ENCODE measurements at places on chromosomes 1 and 21.
A peak's percentile ranks its signal among the peaks of the same experiment; 100 is the strongest.

- no peak for DNase-seq
Measured at GRCh38 chr1:156682166-156682890, 5.1 kb upstream of the NES start.

DNA sequence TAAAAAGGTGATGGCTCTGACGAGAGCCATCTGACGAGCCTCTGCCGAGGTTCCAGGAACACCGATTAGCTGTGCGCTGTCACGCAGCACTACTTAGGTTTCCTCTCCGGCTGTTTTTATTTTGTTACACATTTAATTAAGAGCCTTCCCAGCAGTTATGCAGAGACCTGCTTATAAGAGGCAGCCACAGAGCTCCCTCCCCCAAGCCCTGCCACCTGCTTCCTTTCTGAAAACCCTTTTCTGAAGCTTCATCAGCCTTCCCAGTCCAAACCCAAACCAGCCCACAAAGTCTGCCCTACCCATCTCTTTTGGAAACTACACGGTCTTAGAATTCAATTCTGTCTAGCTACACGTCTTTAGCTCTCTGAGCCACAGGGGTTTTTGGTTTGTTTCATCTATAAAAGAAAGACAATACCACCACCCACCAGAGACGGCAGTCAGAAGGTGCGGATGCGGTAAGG is 49.1 kb downstream of the ERI3 start:
- no peak for DNase-seq

GRCh38 chr1:236163463-236164153 is 21.3 kb downstream of the GPR137B start:
- DNase-seq, result no peak

GRCh38 chr21:45811136-45811535 is 167.6 kb downstream of the PCBP3 start:
- no peak for DNase-seq

DNA sequence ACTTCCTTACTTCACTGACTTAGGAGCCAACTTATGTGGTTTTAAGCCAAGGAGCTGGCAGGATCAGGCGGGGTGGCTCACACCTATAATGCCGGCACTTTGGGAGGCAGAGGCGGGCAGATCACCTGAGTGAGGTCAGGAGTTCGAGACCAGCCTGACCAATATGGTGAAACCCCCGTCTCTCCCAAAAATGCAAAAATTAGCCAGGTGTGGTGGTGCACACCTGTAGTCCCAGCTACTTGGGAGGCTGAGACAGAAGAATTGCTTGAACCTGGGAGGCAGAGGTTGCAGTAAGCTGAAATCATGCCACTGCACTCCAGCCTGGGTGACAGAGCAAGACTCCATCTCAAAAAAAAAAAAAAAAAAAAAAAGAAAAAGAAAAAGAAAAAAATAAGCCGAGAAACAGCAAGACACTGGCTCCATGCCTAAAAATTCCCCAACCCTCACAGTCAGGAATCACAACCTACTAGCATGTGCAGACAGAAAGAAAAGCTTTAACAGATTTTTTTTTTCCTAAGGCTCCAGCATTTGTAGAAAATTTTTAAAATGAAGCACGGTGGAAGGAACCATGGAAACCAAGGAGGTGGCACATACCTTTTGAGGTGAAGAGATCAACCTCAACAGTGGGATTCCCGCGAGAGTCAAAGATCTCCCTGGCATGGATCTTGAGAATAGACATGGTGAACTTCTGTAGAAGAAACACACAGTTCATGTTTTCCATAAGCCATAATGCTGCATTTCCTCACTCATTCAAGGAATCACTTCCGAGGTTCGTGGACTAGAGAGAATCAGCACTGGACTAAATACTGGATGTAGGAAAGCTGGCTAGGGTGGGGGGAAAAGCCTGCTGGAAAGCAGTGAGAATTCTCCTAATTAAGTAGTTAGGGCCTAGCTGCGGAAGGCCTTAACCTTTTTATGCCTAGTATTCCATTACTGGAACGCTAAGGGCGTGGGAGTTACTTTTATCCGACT is 4.0 kb downstream of the ENO1 start:
- no peak for DNase-seq

- no peak for DNase-seq
Measured at GRCh38 chr1:27784700-27785099, 11.7 kb downstream of the STX12 start.

DNA sequence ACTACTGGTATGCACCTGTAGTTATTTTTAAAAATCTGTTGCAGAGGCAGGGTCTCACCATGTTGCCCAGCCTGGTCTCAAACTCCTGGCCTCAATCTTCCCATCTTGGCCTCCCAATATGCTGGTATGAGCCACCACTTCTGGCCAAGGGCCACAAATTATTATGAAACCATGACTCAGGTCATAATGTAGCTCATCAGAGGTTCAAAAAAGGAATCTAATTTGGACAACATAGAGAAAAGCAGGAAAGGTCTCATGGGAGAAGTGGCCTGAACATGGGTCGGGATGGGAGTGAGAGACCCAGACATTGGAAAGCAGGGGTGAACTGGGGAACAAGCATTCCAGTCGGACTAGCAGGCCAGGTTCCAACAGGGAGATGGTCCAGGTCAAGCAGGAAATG is 45.2 kb upstream of the C1orf198 start:
- no peak for DNase-seq

GRCh38 chr21:45460011-45460565 is 55.1 kb downstream of the COL18A1 start:
- DNase-seq, result no peak

GRCh38 chr1:6143395-6143794 is 36.7 kb downstream of the CHD5 start:
- no peak for DNase-seq

DNA sequence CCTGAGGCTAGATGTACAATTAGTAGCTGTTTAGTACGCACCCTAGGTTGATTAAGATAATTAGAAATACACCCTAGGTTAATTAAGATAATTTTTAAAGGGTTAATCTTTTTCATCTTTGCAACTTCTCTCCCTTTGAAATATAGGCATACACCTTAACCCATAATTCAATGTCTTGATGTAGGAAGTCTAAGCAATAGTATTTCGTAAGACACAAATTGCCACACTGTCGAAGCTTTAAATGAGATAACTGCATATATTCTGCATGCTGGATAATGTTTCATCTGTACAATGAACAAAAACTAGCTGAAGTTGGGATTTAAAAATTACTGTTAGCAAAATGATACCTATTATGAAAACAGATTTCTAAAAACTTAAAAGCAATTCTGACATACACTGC is 122.9 kb downstream of the EVI5 start:
- DNase-seq, result no peak

- DNase-seq, result no peak
Measured at GRCh38 chr21:43690346-43690745, 28.6 kb upstream of the PDXK start.

GRCh38 chr1:191176131-191176530 is 698.5 kb upstream of the BRINP3 start:
- no peak for DNase-seq

DNA sequence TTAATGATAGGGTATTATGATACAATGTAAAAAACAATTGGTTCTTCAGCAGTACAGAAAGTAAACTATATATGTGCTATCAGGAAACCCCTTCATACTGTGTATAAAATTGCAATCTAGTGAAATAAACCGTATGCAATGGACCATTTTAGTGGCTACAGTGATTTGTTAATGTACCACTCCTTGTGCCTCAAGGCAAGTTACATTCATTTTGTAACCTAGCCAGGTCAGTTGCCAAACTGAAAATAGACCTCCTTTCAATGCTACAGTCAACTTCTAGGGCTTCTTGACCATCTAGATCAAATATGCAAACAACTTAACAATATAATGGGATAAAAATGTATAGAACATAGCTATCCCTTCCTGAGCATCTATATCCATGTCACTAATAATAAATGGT is 52.0 kb upstream of the RAVER2 start:
- no peak for DNase-seq

GRCh38 chr21:26840201-26840600 is 5.0 kb downstream of the ADAMTS1 start:
- no peak for DNase-seq

GRCh38 chr1:2556277-2556677 is at the start of gene TNFRSF14:
Gene TNFRSF14, plus strand, starts transcription at chr1:2556371. Its CDS starts 294 bp downstream, at chr1:2556665.
- peak; percentile 61 for DNase-seq

DNA sequence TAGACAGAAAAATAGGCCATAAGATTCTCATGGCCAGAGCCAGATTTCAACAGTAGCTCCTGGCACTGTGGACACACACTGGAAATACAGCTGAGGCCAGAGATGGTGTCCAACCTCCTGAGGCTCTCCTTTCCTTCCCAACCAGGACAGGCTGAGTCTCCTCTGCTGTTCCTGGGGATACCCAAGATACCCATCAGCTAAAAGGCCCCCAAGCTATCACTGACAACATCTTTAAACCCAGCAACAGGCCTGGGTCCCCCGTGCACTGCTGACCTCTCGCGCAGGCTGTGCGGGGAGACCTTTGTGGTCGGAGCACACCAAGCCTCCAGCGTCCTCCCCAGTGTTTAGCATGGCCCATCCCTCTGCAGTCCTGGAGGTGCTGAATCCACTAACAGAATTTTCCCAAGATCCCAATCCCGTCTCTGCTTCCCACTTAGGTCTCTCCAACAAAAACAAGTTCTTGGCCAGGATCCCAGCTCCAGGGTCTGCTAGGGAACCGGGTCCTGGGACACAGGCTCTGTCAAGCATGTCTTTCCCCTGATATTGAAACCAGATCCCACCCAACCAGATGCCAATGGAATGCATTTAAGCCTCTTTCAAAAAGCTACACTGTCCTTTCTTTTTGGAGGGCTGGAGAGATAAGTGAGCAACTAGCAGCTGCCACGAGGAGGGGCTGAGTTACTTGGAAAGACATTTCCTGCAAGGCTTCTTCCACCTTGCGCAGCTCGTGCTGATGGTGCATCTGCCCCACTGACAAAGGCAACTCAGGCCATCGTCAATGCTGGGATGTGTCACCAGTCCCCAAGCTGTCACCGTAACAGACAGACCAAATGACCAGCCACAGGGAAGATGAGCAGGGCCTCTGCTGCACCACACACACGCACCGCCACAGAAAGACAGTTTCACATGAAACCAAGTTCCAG is 73.2 kb downstream of the BCAR3 start:
- DNase-seq, result no peak

DNA sequence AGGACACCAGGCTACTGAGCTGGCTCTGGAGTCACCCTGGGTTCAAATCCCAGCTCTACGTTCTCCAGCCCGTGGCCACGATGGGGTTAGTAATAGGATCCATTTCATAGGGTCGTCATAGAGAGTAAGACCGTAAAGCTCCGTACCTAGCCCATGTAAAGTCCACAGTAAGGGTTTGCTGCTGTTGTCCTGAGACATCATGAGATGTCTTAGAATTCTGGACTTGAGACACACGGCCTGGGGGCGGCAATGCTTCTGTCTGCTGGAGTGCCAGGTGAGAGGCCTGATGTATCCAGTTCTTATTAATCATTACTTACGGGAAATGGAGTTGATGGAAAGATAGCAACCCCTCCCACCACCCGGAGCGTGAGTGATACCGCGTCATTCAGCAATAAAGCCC is 3.6 kb downstream of the TCP10L start:
- no peak for DNase-seq

DNA sequence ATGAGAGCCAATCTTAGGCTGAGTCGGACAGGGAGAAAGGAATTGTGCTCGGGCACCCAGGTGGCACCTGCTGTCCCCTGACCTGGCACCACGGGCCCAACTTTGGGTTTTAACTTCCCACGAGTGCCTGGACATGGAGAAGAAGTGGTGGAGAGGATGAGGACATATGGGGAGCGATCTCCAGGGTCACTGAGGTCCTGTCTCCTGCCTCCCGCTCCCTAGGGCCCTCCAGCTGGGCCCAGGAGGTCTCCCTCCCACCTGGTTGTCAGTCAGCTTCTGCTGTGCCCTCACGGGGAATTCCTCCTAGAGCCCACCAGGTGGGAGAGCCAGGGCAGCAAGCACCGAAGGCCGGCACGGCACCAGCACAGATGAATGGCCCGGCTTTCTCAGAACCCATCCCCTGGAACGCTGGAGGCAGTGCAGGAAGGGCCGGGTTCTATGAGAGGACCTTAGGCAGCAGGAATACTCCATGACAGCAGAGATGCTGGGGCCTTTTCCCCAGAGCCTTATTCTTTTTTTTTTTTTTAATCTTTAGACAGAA is 435.5 kb downstream of the CAMTA1 start:
- DNase-seq, result no peak

- no peak for DNase-seq
Measured at GRCh38 chr21:42223826-42224575, 5.1 kb downstream of the ABCG1 start.

GRCh38 chr1:111512132-111512889 is 8.9 kb upstream of the ADORA3 start:
- DNase-seq, result no peak

DNA sequence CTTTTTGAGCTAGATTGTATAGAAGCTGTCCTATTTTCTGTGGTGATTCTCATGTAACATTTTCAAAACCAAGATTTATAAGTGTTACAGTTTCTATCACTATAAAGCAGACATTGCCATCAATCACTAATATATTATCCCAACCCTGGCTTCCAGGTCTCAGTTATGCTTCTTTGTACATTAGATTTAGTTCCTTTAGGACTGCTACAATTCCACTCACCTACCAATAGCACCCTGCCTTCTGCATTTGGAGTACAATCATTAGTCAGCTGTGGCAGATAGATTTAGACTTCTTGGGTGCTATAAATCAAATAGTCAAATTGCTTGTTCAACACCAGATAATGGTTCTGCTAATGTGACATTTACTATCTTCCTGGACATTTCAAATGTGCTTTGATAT is 281.6 kb downstream of the BRINP3 start:
- DNase-seq, result no peak

DNA sequence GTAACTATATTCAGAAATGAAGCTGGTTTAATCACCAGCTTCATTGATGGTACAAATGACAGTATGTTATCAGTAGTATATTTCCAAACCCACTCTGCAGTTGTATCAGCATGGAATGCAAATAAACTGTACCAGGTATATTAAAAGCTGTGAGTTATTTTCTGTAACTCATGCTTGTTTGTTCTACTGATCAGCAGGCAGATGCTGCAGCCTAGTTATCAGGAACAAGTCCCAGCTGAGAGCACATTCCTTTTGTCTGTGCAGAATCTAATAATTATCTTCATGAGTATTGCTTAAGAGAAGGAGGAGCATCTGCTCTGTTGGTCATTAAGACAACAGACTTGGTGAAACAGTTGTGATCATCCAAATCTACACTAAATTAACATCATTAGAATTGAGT is 1331.1 kb downstream of the MRPL39 start:
- no peak for DNase-seq

Measured in iPS-NIHi11 (cell line).